Activated CD8-positive, alpha-beta T cell treated with anti-CD3 and anti-CD28 coated beads for 36 hours (primary cell): ENCODE measurements at places on chromosomes 4 and X. TPM values are rescaled to one million over a fixed set of nuclear protein-coding genes. Genes with fewer than 3 reads are reported as not detected.

Gene ZNF827
- total RNA-seq = 28.4 TPM

Gene AKAP4
- not detected for total RNA-seq

Gene HMGN5
- total RNA-seq = 3.2 TPM

Gene POLN
- 2.1 TPM for total RNA-seq

Gene CCKAR
- total RNA-seq = not detected

Gene ABCD1
- total RNA-seq = 4.4 TPM

Gene MAGEA9B
- not detected for total RNA-seq

- H3K4me3 ChIP-seq = no peak overlapping the region
- peaks cover 27% of the 10 kb centered on the region for H3K4me1 ChIP-seq
- H3K36me3 ChIP-seq = no peaks in the 10 kb centered on the region
- no peak overlapping the region for H3K27ac ChIP-seq
These were observed 10.5 kb upstream of the RTL5 start for GRCh38 chrX:72142094-72142793.

DNA sequence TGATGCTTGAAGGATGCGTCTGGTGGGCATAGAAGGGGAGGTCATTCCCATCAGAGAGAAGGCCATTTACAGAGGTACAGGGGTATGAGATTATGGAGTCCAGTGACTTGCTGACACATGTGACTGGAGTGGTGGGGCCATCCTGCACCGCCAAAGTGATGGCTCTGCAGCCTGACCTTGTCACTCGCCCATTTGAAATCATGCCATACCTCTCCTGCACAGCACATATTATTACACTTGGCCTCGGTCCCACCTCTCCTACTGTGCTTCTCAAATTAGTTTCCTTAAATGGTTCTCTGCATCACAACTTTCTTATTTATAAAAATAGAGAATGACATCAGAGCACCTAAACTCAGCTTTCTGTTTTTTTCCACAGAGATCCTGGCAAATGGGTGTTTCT, 60.7 kb upstream of the HAND2 start:
- H3K36me3 ChIP-seq = no peaks in the 10 kb centered on the region
- no peak for DNase-seq
- H3K27me3 ChIP-seq = peaks cover 1% of the 10 kb centered on the region
- H3K4me1 ChIP-seq = no peaks in the 10 kb centered on the region
- no peak overlapping the region for H3K27ac ChIP-seq
- no peak overlapping the region for H3K4me3 ChIP-seq

GRCh38 chr4:166896254-166896653, 338.0 kb downstream of the SPOCK3 start:
- H3K4me3 ChIP-seq = no peak overlapping the region
- H3K27ac ChIP-seq = no peak overlapping the region
- H3K4me1 ChIP-seq = no peaks in the 10 kb centered on the region
- no peak for DNase-seq
- H3K36me3 ChIP-seq = no peaks in the 10 kb centered on the region

DNA sequence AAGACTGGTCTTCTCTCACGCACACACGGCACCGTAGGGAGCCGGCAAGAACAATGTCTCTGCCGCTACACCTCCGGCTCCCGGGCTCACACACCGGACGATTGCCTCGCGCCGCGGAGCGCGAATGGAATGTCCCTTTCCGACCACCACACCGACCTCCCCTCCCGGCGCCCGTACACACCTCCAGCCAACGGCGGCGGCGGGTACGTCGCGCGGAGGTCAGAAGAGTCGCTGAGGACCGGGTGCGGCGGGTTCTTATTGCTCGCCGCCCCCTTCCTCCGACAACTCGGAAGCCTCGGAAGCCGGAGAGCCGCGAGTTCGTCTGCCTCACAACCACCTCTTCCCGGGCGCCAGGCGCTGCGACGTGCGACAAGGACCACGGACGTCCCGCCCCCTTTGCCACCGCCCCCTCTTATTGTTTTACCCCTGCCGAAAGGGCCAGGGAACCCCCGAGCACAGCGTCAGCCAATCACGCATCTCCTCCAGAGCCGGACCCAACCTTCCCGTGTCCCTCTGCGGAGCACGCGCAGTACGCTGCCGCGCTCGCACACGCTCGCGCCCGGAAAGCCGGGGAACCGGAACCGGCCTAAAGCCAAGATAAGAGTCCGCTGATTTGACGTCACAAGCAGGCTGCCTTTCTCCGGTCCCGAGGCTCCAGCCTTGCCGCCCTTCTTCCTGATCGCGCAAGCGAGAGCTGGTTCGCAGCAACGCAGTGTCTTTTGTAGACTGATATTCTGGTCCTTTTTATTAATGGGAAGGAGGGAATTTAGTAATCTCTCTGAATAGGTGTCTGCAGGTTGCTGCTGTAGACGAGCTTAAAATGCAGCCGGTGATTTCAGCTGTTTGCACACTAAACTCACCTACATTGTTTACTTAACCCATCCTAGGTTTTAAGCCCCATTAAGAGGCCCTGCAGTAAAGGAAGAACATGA, at the start of gene G3BP2:
Gene G3BP2, minus strand, starts transcription at position 385 of the 932 bp plus-strand sequence. CDS start 11,386 bp downstream, outside the sequence.
- H3K36me3 ChIP-seq = peaks cover 42% of the 10 kb centered on the region
- peaks cover 32% of the 10 kb centered on the region for H3K4me1 ChIP-seq
- H3K4me3 ChIP-seq = peak within 1 kb of the TSS; percentile 95
- DNase-seq = peak; percentile 99

DNA sequence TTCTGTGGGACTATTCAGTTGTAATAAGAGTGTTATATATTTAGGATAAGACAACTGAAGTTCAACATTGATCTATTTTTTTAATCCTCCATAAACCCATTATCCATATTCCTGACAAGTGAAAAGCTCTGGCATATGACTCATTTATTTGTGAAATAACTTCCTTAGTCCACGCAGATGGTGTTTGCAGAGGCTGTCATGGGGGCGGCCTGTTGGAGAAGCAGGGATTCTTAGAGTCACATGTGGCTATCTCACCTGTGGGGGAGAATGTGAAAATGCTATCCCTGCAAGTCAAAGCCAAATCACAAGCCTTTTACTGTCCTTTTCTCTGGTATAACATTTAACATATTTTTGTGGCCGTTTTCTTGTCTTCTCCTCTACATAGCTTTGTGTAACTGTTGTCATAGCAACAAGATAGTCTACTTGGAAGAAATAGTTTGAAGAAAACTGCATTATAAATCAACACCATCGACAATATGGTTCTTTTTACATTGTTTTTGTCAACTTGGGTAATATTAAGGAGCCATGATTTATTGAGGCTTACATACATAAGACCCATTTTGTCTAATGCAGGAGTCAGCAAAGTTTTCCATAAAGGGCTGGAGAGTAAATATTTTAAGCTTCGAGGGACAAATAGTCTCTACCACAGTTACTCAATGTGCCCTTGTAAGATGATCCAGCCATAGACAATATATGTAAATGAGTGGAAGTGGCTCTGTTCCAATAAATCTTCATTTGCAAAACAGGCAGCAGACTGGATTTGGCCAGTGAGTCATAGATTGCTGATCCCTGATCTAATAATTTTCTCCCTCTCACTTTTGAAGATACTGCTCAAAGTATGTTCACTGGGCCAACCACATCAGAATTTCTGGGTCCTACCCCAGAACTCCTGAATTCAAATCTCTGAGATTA, 395.0 kb downstream of the DTHD1 start:
- H3K27ac ChIP-seq = no peak overlapping the region
- no peaks in the 10 kb centered on the region for H3K4me1 ChIP-seq
- no peak for DNase-seq
- no peak overlapping the region for H3K4me3 ChIP-seq
- H3K27me3 ChIP-seq = no peaks in the 10 kb centered on the region
- H3K36me3 ChIP-seq = no peaks in the 10 kb centered on the region

DNA sequence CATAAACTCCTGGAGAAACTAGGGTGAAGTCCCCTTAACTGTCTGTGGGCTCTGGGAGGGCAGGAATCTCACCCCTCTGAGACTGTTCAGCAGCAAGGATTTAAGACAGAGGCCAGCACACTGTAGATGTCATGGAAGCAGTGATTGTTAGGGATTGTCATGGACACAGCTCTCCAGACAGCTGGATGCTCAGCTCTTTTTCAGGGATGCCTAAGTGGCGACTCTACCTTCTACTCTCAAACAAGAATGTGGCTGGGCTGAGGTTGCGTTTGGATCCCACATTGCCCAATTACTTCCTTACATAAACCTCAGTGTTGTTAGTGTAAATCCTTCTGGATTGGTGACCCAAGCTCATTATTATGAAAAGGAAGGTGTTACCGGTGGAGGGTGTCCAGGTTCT, 291.9 kb upstream of the VCX3A start:
- no peak overlapping the region for H3K27ac ChIP-seq
- no peak overlapping the region for H3K4me3 ChIP-seq
- no peaks in the 10 kb centered on the region for H3K4me1 ChIP-seq
- no peak for DNase-seq
- H3K36me3 ChIP-seq = no peaks in the 10 kb centered on the region
- H3K27me3 ChIP-seq = no peaks in the 10 kb centered on the region

DNA sequence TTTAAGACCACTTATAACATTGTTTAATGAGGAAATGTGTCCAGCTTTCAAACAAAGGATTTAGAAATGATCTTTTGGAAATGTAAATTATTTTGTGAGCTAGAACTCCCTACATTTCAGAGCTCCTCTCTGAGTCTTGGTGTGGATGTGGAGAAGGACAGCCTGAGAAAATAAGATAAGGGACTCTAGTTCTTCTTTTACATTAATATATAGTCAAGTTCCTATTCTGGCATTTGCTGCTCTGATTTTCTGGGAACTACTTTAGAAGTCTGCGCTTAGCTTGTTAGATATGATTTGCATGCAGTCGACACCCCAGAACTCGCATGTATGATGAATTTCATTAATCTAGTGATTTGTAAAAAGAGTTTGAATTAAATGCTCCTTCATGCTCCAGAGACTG, 45.5 kb downstream of the TSPAN7 start:
- no peak overlapping the region for H3K4me3 ChIP-seq
- no peaks in the 10 kb centered on the region for H3K4me1 ChIP-seq
- H3K36me3 ChIP-seq = no peaks in the 10 kb centered on the region
- no peak overlapping the region for H3K27ac ChIP-seq

DNA sequence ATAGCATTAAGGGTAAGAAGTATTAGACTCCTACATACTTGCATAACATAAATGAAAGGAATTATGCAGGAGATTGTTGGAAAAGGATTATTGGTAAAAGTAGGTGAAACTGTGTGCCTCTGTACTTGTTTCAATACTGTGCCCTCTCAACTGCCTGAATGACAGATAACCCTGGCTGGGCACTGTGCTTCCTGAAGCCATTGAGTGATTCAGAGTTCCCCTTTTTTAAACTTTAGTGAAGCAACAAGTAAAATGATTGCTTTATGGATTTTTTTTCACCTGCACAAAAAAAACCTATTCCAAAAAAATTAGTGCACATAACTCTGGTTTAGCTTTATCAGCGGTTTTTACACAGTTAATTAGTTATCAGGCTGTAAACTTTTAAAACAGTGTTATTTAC, 204.8 kb downstream of the TRAM1L1 start:
- no peaks in the 10 kb centered on the region for H3K27me3 ChIP-seq
- no peak for DNase-seq
- no peaks in the 10 kb centered on the region for H3K4me1 ChIP-seq
- no peaks in the 10 kb centered on the region for H3K36me3 ChIP-seq

DNA sequence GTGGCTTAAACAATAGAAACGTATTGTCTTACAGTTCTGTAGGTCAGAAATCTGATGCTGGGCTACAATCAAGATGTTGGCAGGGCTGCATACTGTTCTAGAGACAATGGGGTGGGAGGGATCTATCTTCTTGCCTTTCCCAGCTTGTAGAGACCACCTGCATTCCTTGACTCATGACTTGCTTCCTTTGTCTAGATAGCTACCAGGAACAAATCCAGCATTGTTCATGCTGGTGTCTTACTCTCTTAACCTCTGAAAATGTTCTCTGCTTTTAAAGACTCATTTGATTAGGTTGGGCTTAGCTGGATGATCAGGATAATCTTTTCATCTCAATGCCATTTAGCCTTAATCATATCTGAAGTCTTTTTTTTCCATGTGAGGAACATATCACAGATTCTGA, 169.0 kb downstream of the ZNF330 start:
- H3K27me3 ChIP-seq = no peaks in the 10 kb centered on the region
- no peaks in the 10 kb centered on the region for H3K36me3 ChIP-seq
- no peak for DNase-seq
- H3K4me1 ChIP-seq = no peaks in the 10 kb centered on the region
- no peak overlapping the region for H3K27ac ChIP-seq

DNA sequence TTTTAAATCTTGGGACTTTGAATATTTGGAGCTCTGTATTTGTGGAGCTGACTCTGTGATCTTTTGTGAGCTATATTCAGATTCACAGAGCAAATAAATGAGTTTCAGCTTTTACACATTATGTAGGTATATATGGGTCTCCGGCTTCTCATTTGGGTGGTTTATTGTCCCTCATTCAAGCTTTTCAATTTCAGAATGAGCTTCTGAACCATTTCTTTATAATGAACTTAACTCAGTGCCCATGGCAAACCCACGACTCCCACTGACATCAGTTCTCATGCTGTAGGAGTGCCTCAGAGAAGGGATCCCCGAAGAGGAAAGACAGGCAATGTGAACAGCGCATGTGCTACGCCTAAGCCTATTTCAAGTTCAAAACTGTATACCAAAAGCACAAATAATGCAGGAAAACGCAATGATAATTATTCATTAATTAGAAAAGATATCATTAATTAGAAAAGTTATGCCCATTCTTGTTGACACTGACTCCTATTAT, 156.6 kb downstream of the DCTD start:
- no peak overlapping the region for H3K27ac ChIP-seq
- H3K4me1 ChIP-seq = no peaks in the 10 kb centered on the region
- H3K4me3 ChIP-seq = no peak overlapping the region
- H3K27me3 ChIP-seq = peaks cover 10% of the 10 kb centered on the region

- H3K4me1 ChIP-seq = no peaks in the 10 kb centered on the region
- no peak overlapping the region for H3K4me3 ChIP-seq
- no peak for DNase-seq
- H3K36me3 ChIP-seq = no peaks in the 10 kb centered on the region
- H3K27me3 ChIP-seq = peaks cover 24% of the 10 kb centered on the region
These were observed 7.5 kb downstream of the STOX2 start for GRCh38 chr4:183912585-183912984.

DNA sequence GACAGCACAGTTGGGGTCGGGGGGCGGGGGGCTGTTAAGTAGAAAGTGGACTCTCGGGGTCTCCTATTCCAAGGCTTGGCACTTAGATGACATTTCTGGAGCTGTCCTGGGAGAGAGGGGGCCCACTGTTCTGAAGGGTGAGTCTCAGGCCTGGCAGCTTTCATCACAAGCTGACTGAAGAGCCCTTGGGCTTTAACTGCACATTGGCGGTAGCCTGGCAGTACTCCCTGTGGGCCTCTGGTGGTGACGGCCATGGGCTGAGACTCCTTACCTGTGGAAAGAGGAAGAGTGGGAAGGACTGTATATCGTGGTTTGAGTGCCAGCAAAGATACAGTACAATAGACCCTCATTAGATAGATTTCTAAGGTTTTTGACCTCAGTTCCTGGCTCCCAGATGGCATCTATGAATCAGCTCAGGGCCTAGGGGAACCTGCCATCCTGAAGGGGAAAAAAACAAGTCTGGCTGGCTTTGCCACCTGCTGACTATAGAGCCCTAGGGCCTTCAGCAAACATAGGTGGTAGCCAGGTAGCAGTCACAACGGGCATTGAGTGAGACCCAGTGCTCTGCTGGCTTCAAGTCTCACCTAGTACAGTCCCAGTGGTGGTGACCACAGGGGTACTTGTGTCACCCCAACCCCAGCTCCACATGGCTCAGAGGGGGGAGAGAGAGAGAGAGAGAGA, 87.9 kb downstream of the ANKRD17 start:
- H3K4me3 ChIP-seq = no peak overlapping the region
- H3K4me1 ChIP-seq = peaks cover 22% of the 10 kb centered on the region
- no peaks in the 10 kb centered on the region for H3K27me3 ChIP-seq

- H3K27ac ChIP-seq = no peak overlapping the region
- peaks cover 11% of the 10 kb centered on the region for H3K36me3 ChIP-seq
- H3K27me3 ChIP-seq = no peaks in the 10 kb centered on the region
- no peaks in the 10 kb centered on the region for H3K4me1 ChIP-seq
These were observed 117.6 kb downstream of the DHRSX start for GRCh38 chrX:2383144-2383543.
